Dermis microvascular lymphatic vessel endothelial cell (primary cell): ENCODE measurements at places on chromosomes 6 and 20. TPM values are rescaled to one million over a fixed set of nuclear protein-coding genes. Genes with fewer than 3 reads are reported as not detected.

Gene HRH3
- total RNA-seq = not detected in 2 replicates

Gene TIAM2
- 12.8 and 15.9 TPM in 2 replicates for total RNA-seq

Gene CDH26
- 0.13 and 1.1 TPM in 2 replicates for total RNA-seq

Gene SOX18
- 27.2 and 75.7 TPM in 2 replicates for total RNA-seq

Gene KIF25
- under 0.01 TPM in 1 of 2 replicates, not detected in the other for total RNA-seq

Gene HLA-DQB1
- total RNA-seq = under 0.01 and 0.13 TPM in 2 replicates

Gene TTBK1
- total RNA-seq = not detected in 2 replicates

Gene EEF1A1
- total RNA-seq = 19,247 and 25,959 TPM in 2 replicates

Gene LY86
- not detected in 2 replicates for total RNA-seq

Gene RAB32
- total RNA-seq = 81.5 and 85.6 TPM in 2 replicates

Gene PPP1R16B
- 135 and 166 TPM in 2 replicates for total RNA-seq
